SJCRH30 (cell line): ENCODE measurements at places on chromosomes 13 and 19. TPM values are rescaled to one million over a fixed set of nuclear protein-coding genes. Genes with fewer than 3 reads are reported as not detected.
A peak's percentile ranks its signal among the peaks of the same experiment; 100 is the strongest.

DNA sequence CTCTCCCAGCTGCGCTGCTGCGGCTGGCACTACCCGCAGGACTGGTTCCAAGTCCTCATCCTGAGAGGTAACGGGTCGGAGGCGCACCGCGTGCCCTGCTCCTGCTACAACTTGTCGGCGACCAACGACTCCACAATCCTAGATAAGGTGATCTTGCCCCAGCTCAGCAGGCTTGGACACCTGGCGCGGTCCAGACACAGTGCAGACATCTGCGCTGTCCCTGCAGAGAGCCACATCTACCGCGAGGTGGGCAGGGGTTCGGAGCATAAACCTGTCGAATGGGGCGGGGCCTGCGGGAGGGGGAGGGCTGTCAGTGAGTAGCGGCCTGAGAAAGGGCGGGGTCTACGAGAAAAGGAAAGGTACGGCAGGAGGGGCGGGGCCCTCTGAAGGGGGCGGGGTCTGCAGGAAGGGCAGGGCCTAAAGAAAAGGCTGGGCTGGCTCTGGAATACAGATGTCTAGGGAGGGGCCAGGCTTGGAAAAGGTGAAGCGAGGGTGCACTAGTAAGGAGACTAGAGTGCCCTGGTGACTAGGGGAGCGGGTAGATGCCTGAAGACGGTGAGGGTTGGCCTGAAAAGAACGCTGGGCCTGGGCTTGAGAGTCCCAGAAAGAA lies 3.6 kb downstream of the CD37 start:
- DNase-seq, result peak; percentile 30

DNA sequence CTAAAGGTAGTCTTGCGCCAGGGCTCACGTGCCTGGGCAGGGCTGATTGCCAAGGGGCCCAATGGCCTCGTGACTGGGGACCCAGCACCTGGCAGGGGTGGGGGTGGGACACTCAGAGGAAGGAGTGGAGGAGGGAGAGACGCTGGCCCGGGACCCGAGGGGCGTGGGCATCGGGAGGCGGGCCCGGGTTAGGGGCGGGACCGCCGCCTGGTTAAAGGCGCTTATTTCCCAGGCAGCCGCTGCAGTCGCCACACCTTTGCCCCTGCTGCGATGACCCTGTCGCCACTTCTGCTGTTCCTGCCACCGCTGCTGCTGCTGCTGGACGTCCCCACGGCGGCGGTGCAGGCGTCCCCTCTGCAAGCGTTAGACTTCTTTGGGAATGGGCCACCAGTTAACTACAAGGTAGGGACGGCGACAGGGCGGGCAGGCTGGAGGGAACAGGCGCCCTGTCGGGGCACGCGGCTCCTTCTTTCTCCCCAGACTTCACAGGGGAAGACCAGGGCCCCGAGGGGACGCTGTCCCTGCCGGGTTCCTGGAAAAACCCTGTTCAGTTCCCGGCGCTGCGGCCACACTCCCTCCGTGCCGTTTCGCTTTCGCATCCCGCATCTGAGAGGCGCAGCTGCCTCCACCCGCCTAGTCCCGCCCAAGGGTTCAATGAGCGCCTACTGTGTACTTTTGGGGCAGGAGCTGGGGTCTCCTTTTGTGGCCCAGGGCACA lies at the start of gene IFI30:
IFI30 (plus strand) TSS at position 242 of the 717 bp plus-strand sequence; CDS start at position 271, 29 bp downstream.
- peak; percentile 68 for DNase-seq

Gene COX7A1
- 0.61 TPM in 1 of 2 replicates, not detected in the other for total RNA-seq

GRCh38 chr19:54790711-54791110 lies 12.7 kb upstream of the KIR2DL4 start:
- DNase-seq, result no peak

DNA sequence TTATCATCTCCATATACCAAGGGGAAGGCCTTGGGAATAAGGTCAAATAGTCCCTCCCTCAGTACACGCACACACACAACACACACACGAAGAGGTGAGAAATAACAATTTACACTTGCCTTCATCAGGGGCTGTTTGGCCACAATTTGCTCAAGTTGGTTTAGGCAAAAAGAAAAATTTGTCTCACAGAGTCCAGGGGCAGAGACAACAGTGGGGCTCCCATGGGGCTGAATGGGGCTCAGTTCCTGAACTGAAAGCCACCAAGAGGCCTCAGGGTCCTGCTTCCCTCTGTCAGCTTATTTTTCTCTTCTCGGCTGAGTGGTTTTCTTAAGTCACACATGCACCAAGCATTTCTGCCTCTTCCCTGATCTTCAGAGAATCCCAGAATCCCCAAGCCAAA lies 35.5 kb downstream of the PCDH8 start:
- no peak for DNase-seq
